ENCODE measurements at places on chromosomes 1 and 21. TPM values are rescaled to one million over a fixed set of nuclear protein-coding genes. Genes with fewer than 3 reads are reported as not detected.

Gene TSEN15
- 25.6 TPM for polyA plus RNA-seq

Gene FAM163A
- polyA plus RNA-seq, result not detected

Gene MRPL37
- polyA plus RNA-seq, result 26.5 TPM

Gene ZNF496
- polyA plus RNA-seq, result 21.4 TPM

DNA sequence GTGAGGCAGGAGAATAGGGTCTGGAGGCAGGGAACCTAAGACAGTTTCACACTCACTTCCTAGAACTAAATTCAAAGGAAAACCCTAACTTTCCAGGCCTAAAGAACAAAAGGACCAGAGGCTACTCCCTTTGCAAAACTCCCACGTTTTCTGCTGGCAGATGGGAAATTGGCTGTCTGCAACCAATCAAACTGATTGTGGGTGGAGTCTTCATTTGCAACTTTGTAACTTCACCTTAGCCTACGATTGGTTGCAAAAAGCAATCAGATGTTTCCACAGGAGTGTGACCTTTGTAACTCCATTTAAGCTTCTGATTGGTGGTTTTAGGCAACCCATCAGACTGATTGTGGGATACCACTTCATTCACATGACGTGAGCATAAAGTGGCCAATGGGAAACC, 19.7 kb upstream of the GNG4 start:
- DNase-seq, result no peak

DNA sequence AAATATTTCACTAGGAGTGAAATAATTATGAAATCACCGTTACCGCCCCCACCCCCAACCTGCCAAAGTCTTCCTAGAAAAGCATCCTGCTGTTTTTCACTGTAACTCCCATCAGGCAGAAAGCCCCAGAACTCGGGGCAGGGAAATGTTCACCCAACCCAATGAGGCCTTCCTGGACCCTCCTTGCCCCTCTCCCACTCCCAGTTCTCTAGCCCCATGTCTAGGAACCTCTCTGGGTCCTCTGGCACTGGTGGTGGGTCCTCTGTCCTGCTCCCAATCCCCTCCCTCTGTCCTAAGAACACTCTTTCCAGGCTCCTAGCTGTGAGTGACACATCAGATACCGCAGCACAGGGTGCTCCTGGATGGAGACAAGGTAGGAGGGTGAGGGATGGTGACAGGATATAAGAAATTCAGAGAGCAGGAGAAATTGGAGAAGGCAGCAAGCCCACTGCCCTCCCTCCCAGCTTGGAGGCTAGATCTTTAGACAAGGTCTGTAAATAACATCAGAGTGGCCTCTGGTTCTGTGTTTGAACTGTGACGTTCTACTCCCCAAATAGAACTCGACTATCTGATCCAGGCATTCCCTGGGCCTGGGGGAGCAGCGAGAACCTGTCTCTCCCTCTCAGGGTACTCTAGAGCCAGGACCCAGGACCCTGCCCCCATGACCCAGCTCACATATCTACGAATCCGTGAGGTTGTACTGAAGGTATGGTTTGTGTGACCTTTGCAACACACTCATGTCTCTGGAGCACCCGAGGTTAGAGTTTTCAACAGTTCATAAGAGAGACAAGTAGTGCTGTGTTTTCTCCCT, 23.3 kb upstream of the BTG2 start:
- DNase-seq, result peak; percentile 29

DNA sequence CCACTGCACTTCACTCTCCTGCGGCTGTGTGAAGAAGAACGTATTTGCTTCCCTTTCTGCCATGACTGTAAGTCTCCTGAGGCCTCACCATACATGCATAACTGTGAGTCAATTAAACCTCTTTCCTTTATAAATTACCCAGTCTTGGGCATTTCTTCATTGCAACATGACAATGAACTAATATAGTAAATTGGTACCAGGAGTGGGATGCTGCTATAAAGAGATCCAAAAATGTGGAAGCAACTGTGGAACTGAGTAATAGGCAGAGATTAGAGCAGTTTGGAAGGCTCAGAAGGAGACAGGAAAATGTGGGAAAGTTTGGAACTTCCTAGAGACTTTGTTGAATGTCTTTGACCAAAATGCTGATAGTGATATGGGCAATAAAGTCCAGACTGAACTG, 1907.9 kb downstream of the MRPL39 start:
- no peak for DNase-seq

GRCh38 chr1:38789498-38790169, 69.9 kb downstream of the RRAGC start:
- peak; percentile 5 for DNase-seq

DNA sequence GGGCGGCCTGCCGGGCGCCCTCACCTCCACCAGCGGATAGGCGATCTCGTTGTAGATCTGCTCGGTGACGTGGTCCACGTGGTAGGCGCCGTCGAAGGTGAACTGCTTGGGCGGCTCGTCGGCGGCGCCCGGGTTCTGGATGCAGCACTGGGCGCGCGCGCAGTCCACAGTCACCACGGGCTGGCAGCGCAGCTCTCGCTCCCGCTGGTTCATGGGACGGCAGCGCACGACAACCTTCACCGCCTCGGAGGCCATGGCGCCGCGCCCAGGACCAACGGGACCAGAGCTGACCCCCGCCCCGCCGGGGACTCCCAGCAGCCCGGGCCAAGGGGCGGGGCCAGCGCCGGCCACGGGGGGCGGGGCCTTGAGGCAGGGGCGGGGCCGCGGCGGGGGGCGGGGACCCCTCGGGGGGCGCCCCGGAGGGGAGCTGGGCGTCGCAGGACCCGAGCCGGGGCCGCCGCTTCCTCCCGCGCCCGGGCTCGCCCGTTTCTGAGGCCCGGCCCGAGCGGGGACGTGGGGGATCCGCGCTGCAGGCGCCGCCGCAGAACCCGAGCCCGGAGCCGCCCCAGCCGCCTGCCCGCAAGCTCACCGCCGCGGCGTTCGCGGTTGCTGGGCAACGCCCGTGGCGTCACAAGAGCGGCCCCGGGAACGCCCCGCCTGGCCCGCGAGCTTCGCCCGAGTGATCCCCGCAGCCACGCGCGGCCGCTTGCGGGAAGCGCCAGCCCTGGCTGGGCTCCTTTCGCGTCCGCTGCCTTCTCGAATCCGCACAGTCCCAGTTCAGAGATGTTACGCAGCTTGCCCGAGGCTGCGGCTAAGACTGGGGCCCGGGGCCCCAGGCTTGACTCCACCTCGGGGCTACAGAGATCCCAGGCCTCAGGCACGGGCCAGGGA, at the start of gene KIF17:
Gene KIF17 (minus strand): TSS at position 556 of the 891 bp plus-strand sequence. CDS start 301 bp downstream, at position 255.
- DNase-seq, result no peak

DNA sequence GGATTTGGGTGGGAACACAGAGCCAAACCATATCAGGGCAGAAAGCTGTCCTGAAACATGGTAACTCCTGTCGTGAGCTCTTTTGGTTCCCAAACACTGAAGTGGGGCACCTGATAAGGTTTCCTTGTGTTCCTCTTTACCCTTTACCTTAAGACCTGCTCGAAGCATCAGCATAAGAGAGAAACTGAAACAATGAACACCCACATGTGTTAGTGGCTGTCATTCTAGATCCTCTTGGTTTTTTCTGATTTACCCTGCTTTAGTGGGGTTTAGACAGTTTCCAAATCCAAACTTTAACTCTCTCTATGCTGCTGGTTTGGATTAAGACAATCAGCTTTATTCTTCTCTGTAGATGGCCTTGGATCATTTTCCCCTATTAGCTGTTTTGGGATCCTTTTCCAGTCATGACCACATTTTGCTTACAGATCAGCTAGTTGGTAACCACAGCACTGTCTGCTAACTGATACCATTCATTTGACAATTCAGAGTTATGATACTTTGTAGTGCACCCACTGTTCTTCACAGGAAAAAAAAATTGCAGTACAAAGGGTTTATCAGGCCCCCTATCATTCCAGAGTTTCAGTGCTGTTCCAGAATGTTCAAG, 975 bp upstream of the MNDA start:
- DNase-seq, result no peak

DNA sequence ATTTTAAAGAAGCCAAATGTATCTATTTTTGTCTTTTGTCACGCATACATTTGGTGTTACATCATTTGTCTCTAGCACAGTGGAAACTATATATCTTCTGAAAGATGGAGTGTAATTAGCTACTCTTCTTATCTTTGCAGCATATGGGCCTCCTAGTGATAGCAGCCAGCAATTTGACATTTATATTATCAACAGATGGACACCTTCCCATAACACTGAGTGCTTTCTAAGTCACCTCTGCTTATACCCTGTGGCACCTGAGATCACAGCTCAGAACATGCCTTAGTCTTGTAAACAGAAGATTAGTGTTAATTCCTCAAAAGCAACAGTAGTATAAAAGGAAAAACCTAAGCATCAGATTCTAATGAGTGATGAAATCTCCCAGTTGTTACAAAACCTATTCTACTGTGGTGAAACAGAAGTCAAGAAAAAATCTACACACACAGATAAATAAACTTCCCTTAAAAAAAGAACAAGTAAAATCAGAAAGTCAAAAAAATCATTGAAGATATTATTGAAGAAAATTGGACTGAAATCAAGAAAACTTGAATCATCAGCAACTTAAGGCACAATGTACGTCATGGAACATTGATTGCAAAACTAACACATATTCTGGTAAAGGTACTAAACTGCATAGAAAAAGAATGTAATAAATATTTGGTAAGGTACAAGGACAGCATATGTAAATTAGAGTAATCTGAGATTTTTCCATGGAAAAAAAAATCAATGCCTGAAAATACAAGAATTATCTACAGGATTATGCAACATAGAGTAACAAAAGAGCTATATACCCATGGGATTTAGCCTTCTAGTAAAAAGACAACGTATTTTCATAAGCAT, 61.7 kb downstream of the KCNT2 start:
- no peak for DNase-seq

- no peak for DNase-seq
Observed at GRCh38 chr1:224448453-224449017, 13.9 kb upstream of the WDR26 start.

GRCh38 chr1:236039740-236040685, 24.9 kb downstream of the NID1 start:
- DNase-seq, result peak; percentile 93

DNA sequence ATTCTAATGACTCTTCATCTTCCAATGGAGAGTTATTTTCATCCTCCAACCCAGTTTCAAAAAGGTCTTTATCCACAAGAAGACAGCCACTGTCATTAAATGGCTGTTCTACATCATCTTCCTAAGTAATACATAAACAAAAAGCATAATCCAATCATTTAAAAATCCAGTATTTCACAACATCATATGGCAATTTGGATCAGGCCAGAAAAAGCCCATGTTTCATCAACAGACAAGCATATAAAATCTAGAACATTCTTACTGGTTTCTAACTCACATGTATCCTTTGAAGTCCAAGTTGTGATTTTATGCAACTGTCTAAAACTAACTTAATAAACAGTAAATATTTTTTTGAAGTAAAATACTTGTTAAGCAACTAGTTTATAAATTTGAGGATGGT, 6.6 kb downstream of the CLSPN start:
- no peak for DNase-seq

GRCh38 chr1:247089616-247090375, 11.2 kb upstream of the ZNF670 start:
- no peak for DNase-seq

DNA sequence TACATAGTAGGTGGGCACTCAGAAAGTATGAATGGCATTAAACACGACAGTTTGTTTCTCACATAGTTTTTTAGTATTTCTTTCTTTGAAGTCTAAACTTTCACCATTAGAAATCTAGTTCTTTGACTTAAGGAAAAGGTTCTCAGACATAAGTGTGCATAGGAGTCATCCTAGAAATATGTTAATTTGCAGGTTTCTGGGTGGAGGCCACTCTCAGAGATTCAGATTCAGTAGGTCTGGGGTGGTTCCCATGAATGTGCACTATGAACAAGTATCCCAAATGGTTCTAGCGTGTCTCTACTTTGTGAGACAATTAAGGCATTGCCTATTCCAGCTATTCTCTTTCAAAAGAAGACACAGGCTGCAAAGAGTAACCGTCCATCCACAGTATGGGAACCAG, 119.3 kb downstream of the NGF start:
- no peak for DNase-seq

- no peak for DNase-seq
Observed at GRCh38 chr1:12098786-12099185, 35.7 kb downstream of the TNFRSF8 start.
